ENCODE measurements at places on chromosomes 6 and 20. TPM values are rescaled to one million over a fixed set of nuclear protein-coding genes. Genes with fewer than 3 reads are reported as not detected.

The LGSN gene
- polyA plus RNA-seq = 0.96 TPM

The DNAH8 gene
- 0.39 TPM for polyA plus RNA-seq

The KCNG1 gene
- polyA plus RNA-seq = 4.5 TPM

The DEFB110 gene
- polyA plus RNA-seq = not detected

The PNPLA1 gene
- polyA plus RNA-seq = 1.7 TPM

DNA sequence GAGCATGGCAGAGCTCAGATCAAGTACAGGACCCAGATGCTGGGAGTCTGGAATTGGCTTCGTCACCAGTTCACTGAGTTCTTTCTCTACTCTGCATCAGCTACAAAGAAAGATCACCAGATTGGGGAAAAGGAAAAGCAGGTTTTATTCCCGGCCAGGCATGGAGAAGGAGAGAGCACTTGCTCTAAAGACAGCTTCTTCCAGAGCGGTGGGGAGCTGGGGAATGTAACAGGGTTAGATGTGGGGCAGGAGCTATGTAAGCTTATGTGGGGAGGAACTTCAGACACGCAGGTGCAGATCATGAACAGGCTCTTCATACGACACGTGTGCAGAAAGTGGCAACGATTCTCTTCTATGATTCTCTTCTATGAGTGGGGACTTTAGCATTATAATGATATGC lies 4.9 kb upstream of the ACSS1 start:
- DNase-seq = no peak

DNA sequence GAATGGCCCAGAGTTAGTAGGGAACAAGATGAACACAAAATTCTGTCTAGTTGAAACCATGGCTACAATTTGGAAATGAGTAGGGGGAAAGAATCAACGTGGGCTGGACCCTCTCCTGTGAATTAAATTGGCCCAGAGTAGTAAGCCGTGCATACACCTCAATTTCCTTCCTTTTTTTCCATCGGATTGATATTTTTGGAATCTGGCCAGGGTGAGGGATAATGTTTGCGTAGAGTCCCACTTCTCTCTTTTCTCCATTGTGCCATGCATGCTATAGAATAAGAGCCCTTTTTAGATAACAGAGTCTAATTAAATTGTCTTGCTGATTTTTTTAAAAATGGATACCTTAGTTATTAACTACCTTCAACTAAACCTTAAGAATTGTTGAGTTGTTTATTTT lies 35.2 kb downstream of the XRN2 start:
- DNase-seq = no peak

DNA sequence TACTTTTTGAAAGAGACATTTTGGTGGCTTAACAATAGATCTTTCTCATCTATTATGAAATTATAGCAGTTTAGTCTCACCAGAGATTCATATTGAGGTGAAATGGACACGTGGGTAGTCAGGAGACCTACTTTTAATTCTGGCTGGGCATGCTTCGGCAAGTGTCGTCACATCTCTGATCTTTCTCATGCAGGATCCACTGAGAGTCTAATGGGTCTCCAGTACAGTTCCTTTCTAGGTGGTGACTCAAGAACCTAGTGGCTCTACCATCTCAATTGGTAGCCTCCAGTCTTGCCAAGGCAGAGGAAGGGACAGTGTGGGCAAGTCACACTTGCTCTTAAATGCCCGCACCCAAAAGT lies 94.9 kb downstream of the KCNB1 start:
- no peak for DNase-seq

- no peak for DNase-seq
Measured at GRCh38 chr6:40706178-40706577, 119.0 kb upstream of the LRFN2 start.

DNA sequence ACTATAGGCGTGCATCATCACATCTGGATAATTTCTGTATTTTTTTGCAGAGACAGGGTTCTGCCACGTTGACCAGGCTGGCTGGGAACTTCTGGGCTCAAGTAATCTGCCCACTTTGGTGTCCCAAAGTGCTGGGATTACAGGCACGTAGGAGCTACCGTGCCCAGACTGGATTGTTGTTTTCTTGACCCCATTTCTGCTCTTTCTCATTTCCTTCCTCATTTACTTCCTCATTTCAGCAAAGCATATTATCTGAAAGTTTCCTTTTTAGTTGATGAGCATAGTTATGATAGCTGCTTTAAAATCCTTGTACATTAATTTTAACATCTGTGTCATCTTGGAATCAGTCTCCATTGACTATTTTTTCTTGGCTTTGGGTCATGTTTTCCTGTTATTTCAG lies 301.0 kb upstream of the RUNX2 start:
- no peak for DNase-seq

GRCh38 chr6:84052204-84052882 lies 18.8 kb downstream of the MRAP2 start:
- DNase-seq = no peak

DNA sequence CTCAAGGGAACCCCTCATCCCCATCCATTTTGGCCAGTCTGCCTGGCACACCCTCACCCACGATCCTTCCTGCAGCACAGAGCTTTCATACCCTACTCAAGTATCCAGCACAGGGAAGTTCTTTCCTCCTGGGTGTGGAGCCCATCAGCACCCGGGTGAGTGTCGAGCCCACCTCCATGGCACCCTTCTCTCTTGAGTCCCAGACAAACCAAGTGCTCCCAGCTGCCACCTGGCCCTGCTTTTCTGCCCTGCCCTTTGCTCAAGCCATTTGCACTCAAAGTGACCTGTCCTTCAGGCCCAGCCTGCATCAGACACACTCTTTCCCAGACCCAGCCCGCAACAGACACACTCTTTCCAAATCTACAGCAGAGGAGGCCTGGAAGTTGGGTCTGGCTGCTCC lies 257.2 kb downstream of the DLL1 start:
- no peak for DNase-seq

DNA sequence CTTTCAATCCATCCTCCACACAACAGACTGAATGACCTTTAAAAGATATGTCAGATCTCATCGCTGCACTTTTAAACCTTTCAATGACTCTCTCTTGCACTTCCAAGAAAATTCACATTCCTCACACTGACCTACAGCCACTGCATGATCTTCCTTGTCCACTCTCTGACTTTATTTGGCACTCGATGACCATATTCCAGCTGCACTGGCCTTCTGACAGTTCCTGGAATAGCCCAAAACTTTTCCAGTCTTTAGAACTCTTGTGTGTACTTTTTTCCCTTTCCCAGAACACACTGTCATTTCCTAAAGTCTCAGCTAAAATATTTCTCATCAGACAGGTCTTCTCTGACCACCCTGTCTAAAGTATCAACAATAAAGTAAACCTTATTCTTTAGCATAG lies 174.6 kb downstream of the ADGRG6 start:
- DNase-seq = no peak

- no peak for DNase-seq
Measured at GRCh38 chr6:98836025-98836961, 1.9 kb downstream of the POU3F2 start.

- no peak for DNase-seq
Measured at GRCh38 chr6:162821102-162821501, 93.3 kb downstream of the PACRG start.

GRCh38 chr20:16028923-16029322 lies 544.3 kb downstream of the KIF16B start:
- no peak for DNase-seq

DNA sequence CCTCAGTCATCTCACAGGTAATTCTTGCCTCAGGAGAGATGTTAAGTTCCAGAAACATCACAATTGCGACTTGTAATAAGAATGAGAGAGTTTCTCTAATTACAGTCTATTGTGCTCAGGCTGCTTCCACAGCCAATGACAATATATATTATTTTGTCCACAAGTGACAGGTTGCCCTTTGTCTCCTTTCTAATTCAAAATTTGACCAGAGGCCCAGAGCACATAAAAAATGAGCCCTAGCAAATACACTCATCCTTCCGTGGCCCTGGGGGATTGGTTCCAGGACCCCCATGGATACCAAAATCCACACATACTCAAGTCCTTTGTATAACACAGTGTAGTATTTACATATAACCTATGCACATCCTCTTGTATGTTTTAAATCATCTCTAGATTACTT lies 88.1 kb upstream of the TMEM170B start:
- no peak for DNase-seq

- DNase-seq = no peak
Measured at GRCh38 chr20:62463651-62464424, 12.0 kb downstream of the GATA5 start.

DNA sequence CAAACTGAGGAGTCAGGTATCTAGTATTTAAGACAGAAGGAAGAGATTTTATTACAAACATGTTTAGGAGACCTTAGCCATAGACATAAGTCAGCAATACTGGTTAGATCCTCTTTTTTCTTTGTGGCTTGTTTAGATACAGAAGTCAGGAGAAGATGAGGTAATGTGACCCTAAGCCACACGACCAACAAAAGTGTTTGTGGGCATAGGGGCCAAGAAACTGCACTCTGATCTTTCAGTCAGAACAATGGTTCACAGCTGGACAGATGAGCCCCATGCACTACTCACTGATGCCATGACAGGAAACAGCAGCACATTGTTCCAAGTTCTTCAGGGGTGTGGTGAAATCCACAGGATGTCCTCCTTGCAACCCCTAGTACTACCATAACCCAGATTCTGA lies 238.5 kb upstream of the RAB32 start:
- DNase-seq = no peak

DNA sequence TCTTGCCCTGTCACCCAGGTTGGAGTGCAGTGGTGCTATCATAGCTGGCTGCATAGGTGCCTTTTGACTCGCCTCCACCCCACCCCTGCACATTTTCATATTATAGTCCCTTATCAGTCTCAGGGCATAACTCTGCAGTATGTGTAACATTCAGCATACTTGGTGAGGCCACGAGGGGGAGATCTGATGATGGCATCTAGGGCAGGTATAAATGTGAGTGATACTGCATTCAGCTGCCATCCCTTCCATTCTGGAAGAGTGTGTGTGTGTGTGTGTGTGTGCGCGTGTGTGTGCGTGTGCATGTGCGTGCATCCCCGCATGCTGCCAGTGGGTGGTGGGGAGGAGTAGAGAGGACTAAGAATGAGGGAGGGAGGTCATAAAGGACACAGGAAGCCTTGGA lies 81.4 kb downstream of the JARID2 start:
- DNase-seq = no peak

GRCh38 chr6:35729722-35730121 lies 7.1 kb upstream of the ARMC12 start:
- DNase-seq = no peak

DNA sequence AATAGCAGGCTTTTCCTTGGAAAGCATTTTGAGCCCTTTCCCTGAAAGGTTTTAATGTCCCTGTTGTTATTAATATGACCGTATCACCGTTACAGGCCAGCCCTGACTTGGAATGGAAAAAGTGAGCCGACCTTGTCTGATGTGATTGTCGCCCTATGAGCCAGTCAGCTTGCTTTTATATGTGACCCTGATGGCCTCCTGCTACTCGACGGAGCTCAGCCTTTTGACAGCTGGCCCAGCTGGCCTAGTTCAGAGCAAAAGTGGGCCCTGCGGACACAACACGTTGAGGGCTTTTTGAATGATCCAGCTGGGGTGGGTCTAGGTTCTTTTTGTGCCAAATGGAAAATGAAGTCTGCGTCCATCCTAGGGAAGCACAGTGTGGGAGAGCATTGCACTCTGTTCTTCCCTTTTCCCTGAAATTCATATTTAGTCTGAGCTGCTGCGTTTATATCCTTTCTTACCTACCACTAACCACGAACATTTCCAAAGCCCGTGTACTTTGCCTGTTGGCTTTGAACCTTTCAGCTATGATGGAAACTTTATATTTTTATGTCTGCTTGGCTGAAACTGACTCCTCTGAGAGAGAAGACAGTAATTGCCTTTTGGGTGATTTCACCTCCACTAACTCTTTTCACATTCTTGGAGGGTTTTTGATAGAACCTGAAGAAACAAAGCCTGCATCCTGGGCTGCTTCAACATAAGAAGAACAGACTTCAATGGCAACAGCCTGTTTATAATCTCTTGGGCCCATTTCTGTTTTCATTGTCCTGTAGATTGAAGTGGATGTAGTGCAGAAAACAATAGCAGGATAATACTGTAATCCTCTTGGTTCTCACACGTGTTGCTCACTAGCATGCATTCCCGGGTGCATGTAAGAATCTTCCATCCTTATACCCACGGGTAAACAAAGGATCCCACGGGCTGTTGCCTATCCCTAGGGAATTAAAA lies 121.8 kb upstream of the HDGFL1 start:
- no peak for DNase-seq

DNA sequence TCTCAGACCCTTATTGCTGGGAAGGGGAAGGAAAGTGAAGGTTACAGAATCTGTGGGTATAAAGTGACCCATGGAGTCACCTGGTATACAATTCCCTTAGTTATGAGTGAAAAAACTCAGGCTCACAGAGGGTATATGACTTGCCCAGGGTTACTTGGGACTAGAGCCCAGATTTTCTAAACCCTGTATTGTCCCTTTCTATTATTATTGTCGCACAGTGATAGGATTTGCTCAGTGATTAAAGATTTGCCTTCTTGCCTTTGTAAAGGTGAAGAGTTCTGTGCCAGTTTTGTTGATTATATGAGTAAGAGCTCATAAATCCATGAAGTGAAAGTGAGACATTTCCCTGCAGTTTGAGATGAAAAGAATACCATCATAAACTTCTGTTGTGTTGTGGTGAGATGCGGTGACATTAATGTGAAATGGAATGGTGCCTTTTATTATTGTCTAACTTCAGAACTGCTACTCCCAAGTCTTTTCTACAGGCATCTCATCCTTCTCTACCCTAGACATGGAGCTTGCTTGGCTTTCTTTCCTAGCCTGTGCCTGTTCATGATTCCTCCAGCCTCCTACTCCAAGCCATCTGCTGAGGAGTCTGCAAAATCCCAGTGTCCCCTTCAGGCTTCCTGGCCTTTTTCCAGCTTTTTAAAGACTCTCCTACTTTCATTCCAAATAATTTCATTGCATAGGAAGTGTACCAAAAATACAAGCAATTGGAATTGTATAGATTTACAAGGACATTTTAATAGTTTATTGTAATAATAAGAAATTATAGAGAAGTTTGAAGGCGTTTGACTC lies 33.5 kb upstream of the ADIG start:
- DNase-seq = no peak

GRCh38 chr6:156449569-156449968 lies 327.6 kb upstream of the ARID1B start:
- no peak for DNase-seq

GRCh38 chr20:33964441-33964840 lies 29.3 kb upstream of the RALY start:
- DNase-seq = no peak
